ENCODE measurements at places on chromosomes 7 and 10.

GRCh38 chr10:8331896-8332729, 277.6 kb downstream of the GATA3 start:
- peak; percentile 22 for DNase-seq

GRCh38 chr7:68684246-68684839, 913.9 kb upstream of the AUTS2 start:
- no peak for DNase-seq

GRCh38 chr10:35707642-35708425, 65.7 kb upstream of the FZD8 start:
- no peak for DNase-seq

- DNase-seq, result no peak
These were observed 67.4 kb upstream of the ELN start for GRCh38 chr7:73960548-73960947.

- no peak for DNase-seq
These were observed 201.6 kb downstream of the CAMK1D start for GRCh38 chr10:12550994-12551393.

GRCh38 chr10:67861750-67862432, 22.6 kb upstream of the SIRT1 start:
- no peak for DNase-seq

DNA sequence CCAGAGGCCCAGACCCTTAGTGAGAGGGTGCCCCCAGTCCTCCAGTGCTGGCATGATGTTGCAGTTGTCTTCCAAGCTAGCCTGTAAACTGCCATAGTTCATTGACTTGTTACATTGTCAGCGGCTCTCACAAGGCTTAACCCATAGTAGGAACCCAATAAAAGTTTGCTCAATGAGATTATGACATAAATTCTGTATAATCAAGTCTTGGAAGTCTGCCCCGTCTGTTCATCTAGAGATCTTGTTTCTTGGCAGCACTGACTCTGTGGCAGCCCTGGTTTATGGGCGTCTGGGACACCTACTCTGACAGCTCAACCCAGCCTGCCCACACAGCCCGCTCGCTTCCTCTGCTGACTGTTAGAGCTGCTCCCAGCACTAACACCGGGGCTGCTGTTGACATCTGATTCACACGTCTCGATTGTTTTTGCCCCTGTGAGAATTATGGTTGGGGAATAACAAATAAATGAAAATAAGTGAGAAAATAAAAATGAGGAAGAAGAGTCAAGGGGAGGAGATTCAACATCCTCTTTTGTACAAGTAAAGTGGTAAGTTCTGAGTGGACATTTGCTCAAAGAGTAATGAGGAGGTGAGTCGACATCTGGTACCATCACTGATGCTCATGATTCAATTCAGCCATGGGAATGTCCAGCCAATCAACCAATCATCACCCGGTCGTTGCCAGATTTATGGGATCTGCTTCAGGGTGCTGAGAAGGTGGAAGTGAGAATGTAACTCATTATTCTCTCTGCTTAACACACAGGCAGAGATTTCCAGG, 160.8 kb downstream of the SPAG6 start:
- DNase-seq, result no peak

- DNase-seq, result no peak
These were observed 88.1 kb upstream of the DDC start for GRCh38 chr7:50653126-50653864.

DNA sequence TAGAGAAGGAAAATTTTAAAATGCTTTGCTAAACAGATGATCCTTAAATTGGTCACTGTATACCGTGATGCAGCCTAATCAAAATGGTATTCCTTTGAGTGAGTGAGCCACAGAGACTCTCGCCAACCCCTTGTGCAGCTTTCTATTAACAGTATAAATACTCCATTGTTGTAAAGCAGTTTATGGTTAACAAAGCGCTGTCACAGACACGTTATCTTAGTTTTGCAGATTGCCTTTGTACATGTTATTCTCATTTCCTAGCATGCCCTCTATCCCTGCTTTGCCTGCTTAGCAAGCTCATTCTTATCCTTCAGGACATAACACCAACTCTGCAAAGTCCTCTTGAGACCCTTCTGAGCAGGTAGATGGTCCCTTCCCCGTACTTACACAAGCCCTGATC, 694.4 kb downstream of the AUTS2 start:
- no peak for DNase-seq

- peak; percentile 90 for DNase-seq
These were observed 49.6 kb upstream of the SMNDC1 start for GRCh38 chr10:110354322-110354766.

DNA sequence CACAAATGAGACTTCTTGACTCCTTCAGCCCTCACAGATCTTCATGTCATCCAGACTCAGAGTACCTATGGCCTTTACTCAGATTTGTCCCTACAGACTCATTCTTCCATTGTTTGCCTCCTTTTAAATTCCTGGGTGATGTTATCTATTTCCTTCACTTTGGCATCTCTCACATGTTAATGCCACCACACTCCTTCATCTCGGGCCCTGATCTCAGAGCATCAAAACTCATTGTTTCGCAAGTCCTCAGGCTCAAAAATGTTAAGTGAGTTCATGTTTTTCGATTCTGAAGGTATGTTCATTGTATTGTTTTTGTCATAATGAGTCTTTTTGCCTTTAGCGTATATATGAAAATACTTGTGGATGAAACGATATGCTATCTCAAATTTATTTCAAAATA, 62.3 kb upstream of the AHR start:
- DNase-seq, result no peak

DNA sequence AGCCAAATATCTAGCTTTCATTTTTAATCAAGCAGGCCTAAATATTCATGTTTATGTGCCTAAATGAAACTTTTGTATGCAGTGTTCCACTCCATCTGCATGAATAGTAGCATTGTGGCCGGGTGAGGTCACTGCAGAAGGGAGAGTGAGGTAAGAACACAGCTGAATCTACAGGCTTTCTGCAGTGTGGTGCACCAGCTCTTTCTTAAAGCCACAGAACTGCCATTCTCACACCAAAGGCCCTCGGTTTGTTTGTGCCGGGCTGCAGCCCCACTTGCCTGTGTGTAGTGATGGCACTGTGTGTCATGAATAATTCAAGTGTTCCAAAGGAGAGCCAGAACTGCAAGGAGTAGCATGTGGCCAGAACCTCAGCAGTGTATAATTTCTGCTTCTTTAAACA, 204.1 kb downstream of the TRIL start:
- no peak for DNase-seq

DNA sequence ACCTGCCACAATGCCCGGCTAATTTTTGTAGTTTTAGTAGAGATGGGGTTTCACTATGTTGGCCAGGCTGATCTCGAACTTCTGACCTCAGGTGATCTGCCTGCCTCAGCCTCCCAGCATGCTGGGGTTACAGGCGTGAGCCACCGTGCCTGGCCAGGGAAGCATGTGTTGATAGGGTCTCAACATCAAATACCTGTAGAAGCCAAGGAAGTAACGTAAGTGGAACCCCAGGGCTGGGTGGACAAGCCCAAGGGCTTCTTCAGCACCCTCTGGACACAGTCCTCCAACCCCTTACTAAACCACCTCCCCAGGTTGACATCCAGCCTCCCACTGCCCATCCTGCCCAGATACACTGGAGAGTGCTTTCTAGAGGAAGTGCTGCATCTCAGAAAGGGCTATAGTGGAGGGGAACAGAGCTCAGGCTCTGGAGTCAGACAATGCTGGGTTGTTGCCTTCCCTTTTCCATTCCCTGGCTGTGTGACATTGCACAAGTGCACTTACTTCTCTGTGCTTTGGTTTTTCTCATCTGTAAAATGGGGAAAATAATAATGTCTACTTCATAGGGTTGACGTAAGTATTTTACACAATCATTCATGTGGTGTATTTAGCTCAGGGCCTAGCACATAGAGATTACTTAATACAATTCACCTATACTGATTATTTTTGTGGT, 73.9 kb upstream of the KAT6B start:
- no peak for DNase-seq

DNA sequence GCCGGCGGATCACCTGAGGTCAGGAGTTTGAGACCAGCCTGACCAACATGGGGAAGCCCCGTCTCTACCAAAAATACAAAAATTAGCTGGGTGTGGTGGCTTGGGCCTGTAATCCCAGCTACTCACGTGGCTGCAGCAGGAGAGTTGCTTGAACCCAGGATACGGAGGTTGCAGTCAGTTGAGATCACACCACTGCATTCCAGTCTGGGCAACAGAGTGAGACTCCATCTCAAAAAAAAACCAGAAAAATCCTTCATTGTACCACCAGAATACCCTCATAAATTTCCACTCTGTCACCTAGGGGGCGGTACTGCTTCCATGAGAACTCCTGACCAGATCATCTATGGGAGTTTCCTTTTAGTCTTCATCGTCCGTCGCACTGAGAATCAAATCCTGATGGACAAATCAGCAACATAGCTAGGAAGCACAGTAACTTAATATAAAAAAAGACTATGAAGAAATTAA, 225.8 kb upstream of the KLF14 start:
- no peak for DNase-seq

GRCh38 chr10:68208424-68209042, 23.4 kb downstream of the ATOH7 start:
- DNase-seq, result peak; percentile 76

GRCh38 chr7:137453356-137453755, 109.8 kb upstream of the PTN start:
- no peak for DNase-seq

DNA sequence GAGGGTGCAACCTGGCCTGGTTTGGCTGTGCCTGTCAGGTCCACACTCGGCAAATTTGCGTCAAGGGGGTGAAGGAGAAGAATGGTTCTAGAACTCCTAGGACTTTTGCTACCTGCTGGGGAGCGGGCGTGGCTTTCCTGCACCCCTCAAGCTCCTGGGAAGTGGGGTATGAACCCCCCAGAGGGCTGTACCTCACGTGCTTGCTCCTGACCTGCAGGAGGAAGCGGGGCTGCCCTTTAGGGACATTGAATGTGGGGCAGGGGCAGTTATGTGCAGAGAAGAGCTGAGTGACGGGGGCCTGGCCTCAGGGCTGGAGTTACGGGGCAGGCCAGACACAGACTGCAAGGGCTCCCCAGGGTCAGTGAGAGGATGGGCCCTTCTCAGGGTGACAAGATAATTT, 61.4 kb upstream of the GNA12 start:
- no peak for DNase-seq

- no peak for DNase-seq
These were observed 18.6 kb upstream of the LMTK2 start for GRCh38 chr7:98088109-98088508.

GRCh38 chr7:116673457-116673865, 1.5 kb downstream of the MET start:
- no peak for DNase-seq

GRCh38 chr7:133789974-133790373, 337.2 kb upstream of the LRGUK start:
- DNase-seq, result no peak

- DNase-seq, result no peak
These were observed 16.7 kb upstream of the MAP3K8 start for GRCh38 chr10:30417301-30417700.

GRCh38 chr7:100570954-100571828, 2.5 kb downstream of the SAP25 start:
- no peak for DNase-seq

- no peak for DNase-seq
These were observed 63.8 kb downstream of the MTPN start for GRCh38 chr7:135913404-135913803.

GRCh38 chr10:119655566-119656001, 4.4 kb downstream of the BAG3 start:
- DNase-seq, result peak; percentile 85

DNA sequence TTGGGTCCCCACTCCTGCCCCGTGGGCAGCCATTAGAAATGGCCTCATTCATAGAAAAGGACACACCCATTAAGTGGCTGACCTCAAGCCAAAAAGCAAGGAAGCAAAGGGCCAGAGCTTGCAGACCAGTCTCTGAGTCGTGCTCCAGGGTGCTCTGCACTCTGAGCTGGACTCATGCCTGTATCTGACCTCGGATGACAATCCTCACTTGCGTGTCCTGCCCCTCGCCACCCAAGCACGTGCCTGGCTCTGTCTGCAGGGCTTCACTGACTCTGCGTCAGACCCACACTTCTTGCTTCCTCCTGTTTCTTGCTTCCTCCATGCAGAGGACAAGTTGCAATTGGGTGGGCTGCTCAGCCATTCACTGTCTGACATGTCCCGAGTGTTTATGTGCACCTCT, 138.8 kb downstream of the OAT start:
- no peak for DNase-seq

DNA sequence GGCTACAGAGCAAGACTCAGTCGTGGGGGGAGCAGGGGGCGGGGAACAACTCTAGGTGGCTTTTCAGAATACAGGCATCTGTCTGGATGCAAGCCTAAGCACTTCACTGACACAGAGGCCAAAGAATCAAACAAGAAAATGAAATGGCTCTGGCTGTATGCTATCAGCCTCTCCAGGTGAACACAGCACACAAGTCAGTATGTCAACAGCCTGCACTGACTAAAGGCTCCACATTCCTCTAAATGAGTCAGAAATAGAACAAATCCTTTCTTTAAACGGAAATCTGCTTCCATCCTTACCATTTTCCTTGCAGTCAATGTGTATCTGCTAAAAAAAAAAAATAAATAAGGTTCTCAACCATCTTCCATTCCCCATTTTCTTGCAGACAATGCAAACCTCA, 88.3 kb downstream of the ARMH3 start:
- DNase-seq, result no peak
